ENCODE measurements at places on chromosomes 3 and 15. TPM values are rescaled to one million over a fixed set of nuclear protein-coding genes. Genes with fewer than 3 reads are reported as not detected.

The ACSBG1 gene
- not detected for total RNA-seq

The UACA gene
- total RNA-seq, result 43.2 TPM

The LSAMP gene
- total RNA-seq, result 27.6 TPM

The IMPG2 gene
- 0.21 TPM for total RNA-seq

The GRIP2 gene
- 1.9 TPM for total RNA-seq

The GOLGA6L4 gene
- total RNA-seq, result 2.9 TPM

DNA sequence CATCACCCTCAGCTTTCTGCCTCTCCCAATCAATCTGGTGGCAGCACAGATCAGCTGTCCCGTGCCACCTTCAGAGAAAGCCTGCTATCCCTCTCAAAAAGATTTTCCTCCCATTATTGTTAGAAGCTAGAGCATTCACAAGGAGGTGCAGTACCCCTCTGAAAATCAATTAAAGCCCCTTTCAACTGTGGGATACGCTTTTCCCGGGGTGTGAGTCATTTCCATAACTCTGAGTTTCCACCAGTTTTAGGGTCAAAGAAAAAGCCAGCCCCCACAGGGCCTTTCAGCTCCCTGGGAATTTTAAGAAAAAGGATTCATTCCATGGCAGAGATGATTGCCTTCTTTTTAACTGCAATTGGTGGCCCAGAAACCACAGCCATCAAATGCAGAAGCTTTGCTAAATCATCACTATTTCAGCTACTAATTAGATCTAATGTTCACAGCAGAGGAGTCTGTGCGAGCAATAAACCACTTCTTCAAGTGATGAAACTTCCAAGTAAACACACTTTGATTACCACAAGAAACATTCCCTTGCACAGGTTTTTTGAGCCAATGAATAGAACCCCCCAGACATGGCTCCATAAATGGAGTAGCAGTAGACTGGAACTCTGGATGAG lies 270.0 kb upstream of the TPRG1 start:
- DNase-seq, result no peak

DNA sequence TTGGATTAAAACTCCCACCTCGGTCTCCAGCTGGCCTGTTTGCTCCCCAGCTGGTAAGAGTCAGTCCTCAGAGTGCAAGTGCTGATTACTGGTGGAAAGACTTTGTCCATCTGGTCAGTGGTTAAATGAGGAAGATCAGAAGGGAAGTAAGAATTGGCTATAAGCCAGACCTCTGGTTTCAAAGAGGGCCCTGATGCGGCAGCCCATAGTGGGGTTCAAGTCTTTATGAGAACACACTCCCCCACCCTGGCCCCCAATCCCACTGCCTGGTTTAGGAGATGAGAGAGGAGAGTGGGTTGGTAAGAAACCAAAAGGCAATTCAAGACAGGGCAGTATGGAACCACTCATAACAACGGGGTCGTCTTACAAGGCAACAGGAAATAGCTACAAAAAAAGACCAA lies 65.0 kb downstream of the FRMD4B start:
- DNase-seq, result peak; percentile 46

GRCh38 chr3:182959474-182960350 lies 20.6 kb downstream of the DCUN1D1 start:
- no peak for DNase-seq

GRCh38 chr3:142269767-142270166 lies 44.4 kb upstream of the GK5 start:
- no peak for DNase-seq

GRCh38 chr15:82040862-82041261 lies 5.0 kb downstream of the MEX3B start:
- no peak for DNase-seq

- no peak for DNase-seq
Measured at GRCh38 chr3:144129536-144130214, 158.1 kb downstream of the DIPK2A start.

GRCh38 chr15:99978426-99978825 lies 245.2 kb upstream of the LYSMD4 start:
- no peak for DNase-seq
